ENCODE measurements at places on chromosomes 16 and 17. TPM values are rescaled to one million over a fixed set of nuclear protein-coding genes. Genes with fewer than 3 reads are reported as not detected.

DNA sequence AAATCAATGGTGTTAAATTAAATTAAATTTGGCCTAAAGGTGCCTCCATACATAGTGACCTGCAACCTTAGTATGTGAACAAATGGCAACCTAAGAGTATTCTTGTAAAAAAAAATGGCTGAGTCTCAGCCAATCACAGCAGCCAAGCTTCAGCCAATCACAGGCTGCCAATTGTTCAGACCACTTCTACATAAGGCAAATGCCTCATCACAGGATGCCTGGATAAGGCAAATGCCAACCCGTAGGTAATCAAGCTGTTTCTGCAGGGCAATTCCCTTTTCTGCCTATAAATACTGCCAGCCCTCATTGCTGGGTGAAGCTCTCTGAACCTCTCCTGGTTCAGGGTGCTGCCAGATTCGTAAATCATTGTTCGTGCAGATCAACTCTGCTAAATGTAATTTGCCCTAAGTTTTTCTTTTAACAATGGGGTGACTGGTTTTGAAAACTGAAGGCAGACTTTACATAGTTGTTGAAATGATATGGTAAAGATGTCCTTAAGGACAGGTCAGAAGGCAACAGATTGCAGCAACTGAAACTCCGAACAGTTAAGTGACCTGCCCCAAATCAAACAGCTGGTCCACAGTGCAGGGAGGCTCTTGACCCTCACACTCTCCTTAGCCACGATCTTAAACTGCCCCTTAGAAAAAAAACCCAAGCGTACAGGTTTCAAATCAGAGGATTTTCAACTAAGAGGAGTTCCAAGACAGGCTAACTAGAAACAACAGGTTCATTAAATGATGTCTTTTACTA is 50.3 kb downstream of the N4BP1 start:
- DNase-seq, result no peak

- no peak for DNase-seq
These were observed 5.5 kb downstream of the BIRC5 start for GRCh38 chr17:78219396-78220150.

MT1A gene
- 14.2 TPM for polyA plus RNA-seq

DNA sequence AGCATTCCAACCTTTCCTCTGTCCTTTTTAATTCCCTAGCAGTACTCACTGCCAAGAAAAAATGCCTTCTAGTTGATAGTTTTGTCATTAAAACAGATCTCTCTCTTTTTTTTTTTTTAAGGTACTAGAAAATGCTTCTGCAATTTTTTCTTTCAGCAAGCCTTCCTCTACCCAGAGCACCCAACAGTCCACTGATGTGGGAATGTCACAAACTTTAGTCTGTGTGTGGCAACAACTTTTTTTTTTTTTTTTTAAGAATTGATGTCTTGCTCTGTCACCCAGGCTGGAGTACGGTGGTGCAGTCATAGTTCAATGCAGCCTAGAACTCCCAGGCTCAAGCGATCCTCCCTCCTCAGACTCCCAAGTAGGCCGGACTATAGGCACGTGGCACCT is 34.7 kb downstream of the CDRT15 start:
- DNase-seq, result no peak

- peak; percentile 94 for DNase-seq
These were observed at the start of gene TSPOAP1 for GRCh38 chr17:58328195-58329034. Gene TSPOAP1, minus strand, starts transcription at chr17:58328795. Its CDS starts 875 bp downstream, at chr17:58327920.

KLHL11 gene
- 0.20 TPM for polyA plus RNA-seq

DNA sequence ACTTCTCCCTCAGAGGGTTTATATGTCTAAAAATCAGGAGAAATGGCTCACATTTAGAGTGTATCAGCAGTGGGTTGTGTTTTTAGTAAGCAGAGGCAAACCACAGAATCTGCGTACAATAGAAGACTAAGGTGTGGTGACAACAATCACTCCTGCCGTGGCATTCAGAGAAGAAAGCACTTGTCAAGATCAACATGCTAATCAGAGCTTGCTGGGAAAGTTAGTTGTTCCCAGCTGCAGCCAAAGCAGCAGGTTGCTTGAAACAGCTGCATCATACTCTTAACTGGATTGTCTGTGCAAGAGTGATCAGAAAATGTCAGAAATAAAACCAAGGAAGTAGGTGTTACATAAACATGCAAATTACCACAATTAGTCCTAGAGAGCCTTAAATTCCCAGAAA is 616.4 kb downstream of the CDH8 start:
- DNase-seq, result no peak

FOXL1 gene
- polyA plus RNA-seq, result 0.29 TPM

ZNF423 gene
- 0.67 TPM for polyA plus RNA-seq

KRTAP4-1 gene
- not detected for polyA plus RNA-seq

PHOSPHO1 gene
- 0.96 TPM for polyA plus RNA-seq

DNA sequence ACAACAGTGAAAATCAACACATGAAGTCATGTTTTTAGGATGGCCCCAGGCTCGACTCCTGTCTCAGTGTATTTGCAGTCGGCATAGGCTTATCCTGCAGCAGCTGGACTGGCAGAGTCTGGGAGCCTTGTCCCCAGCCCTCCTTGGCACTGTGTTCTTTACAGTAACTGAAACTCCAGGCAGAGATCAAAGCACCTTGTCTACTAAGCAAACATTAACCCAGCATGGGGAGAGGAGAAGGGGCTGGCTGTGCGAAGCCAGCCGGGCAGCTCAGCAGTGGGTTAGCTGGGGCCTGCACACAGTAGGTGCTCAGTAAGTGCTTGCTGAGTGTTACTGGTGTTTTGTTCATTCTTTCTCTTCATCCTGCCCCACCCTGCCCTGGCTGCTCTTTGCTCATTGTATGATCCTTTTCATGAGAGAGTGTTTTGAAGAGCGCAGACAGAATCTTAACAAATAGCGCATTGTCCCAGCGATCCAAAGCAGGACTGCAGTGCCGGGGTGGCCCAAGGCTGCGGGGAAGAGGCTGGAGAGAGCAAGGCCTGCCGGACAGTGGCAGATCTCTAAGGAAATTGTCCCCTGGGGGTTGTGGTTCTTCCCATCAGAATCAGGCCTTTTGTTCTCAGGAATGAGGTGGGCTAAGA is 23.5 kb upstream of the ITGB4 start:
- no peak for DNase-seq

GRCh38 chr17:20170085-20170484 is 160.9 kb downstream of the SPECC1 start:
- DNase-seq, result no peak

VEZF1 gene
- polyA plus RNA-seq, result 10.0 TPM

DNA sequence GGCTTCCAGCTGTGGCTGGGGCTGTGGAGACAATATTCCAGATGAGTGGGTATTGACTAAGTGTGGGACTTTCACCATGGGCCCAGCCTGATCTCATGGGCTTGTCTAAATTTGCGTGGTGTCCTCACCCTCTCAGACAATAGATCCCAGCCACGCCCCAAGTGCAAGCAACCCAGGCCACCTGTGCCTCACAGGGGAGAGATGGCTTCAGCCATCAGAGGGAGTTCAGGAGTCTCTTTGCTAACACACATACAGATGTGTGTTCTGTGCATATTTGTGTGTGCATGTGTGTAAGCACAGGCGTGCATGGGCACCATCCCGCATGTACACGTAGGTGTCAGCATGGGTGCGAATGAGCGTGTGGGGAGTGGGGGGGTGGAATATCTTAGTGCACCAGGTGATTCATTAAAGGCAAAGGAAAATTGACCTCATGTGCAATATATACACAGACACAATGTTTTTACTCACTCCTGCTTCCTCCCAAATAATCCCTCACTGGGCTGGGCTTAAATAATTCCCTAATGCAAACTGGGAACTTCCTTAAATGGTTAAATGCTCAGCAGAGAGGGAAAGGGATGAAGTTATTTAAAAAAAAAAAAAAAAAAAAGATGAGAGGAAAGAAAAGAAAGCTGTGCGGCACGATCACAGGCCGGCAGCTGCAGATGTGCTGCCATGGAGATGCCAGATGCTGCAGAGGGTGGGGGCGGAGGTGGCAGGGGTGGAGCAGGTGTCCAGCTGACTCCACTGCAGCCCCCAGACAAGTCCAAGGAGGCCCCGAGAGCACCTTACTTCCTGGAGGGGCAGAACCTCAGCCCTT is 24.0 kb upstream of the CDC42EP4 start:
- DNase-seq, result no peak

- DNase-seq, result no peak
These were observed 43.6 kb downstream of the NFATC3 start for GRCh38 chr16:68128577-68129305.

- peak; percentile 17 for DNase-seq
These were observed 4.4 kb upstream of the CBFB start for GRCh38 chr16:67024384-67025209.

MILR1 gene
- 26.3 TPM for polyA plus RNA-seq

DNA sequence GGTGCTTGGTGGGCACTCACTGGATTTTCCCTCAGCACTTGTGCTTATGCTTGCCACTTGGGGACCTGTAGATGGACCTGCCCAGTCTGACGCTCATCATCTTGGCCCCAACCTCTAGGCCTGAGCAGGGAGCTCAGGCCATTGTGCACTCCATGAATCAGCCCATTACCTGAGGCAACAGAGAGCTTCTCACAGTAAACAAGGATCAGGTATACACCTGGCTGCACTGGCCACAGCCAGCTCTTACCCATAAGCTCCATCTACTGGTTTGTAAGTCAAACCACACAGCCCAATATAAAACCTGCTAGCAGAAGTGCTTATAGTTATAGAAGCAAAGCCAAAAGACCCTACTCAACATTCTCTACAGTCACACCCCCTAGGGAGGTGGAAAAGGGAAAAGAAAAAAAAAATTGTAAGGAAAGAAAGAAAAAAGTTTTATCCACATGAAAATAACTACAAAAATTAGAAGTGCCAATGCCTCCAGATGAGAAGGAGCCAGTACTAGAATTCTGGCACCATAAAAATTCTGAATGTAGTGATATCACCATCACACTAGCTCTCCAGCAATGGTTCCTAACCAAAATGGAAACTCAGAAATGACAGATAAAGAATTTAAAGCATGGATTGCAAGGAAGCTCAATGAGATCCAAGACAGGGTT is 87.8 kb upstream of the CDH5 start:
- DNase-seq, result no peak

DNA sequence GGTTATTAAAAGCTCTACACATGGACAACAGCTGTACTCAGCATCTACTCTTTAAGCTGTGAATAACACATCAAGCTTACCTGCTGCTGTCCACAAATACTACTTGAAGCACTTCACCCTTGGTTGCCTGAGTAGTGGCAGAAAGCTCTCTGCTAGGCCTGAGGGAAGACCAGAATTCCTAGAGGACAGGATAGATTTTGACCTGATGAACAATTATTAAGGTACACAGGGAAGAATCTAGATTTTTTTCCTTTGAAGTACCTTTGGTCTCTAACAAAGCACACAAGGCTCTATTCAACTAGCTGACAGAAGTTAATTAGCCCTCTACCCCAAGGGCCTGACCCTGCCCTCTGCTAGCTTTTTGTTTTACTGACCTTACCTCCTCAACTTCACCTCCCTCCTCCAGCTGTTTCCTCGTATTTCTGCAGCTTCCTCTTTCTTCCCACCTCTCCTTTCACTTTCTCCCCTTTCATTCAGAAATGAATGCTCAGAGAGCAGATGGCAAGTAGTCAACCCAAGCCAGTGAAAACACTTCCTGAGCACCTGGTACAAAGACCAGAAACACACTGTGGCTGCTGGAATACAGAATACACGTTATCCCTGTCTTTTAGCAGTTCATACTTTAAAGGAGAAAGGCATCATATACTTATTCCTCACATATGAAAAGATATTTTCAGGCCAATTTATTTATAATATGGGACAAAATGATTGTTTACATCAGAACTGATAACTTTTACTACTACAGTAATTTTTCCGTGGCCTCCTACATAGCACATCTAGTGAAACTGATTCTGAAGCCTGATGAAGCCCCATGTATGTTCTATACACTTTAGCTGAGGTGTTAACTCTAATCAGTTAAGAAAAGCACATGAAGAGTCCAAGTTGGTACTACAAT is 5.7 kb upstream of the VEZF1 start:
- no peak for DNase-seq

GRCh38 chr16:54928411-54929089 is 2.1 kb upstream of the IRX5 start:
- peak; percentile 89 for DNase-seq

- DNase-seq, result peak; percentile 54
These were observed 27.8 kb downstream of the NAGPA start for GRCh38 chr16:5005916-5006315.

DNA sequence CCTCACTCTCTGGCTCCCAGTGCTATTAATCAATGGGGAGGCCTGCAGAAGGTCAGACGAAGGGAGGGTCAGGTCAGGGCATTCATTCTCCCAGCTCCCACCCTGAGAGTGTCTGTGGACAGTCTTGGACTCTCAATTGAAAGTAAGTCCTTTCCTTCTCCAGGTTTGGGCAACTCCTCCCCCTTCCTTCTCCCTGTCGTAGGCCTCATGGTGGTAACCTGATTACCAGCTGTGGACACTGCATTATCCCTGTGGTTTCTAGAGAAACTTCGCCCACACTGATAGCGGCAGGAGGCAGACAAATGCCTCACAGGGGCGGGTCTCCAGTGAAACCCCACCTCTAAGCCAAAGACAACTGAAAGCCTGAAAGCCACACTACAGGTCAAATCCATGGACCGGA is 57.7 kb upstream of the SLC25A19 start:
- no peak for DNase-seq

GRCh38 chr17:36529121-36529520 is 5.5 kb downstream of the MYO19 start:
- no peak for DNase-seq

SLC38A10 gene
- 54.9 TPM for polyA plus RNA-seq

KRTAP9-2 gene
- not detected for polyA plus RNA-seq

- no peak for DNase-seq
These were observed 26.2 kb downstream of the C16orf78 start for GRCh38 chr16:49399594-49400364.

CBX2 gene
- polyA plus RNA-seq, result 1.4 TPM

DNA sequence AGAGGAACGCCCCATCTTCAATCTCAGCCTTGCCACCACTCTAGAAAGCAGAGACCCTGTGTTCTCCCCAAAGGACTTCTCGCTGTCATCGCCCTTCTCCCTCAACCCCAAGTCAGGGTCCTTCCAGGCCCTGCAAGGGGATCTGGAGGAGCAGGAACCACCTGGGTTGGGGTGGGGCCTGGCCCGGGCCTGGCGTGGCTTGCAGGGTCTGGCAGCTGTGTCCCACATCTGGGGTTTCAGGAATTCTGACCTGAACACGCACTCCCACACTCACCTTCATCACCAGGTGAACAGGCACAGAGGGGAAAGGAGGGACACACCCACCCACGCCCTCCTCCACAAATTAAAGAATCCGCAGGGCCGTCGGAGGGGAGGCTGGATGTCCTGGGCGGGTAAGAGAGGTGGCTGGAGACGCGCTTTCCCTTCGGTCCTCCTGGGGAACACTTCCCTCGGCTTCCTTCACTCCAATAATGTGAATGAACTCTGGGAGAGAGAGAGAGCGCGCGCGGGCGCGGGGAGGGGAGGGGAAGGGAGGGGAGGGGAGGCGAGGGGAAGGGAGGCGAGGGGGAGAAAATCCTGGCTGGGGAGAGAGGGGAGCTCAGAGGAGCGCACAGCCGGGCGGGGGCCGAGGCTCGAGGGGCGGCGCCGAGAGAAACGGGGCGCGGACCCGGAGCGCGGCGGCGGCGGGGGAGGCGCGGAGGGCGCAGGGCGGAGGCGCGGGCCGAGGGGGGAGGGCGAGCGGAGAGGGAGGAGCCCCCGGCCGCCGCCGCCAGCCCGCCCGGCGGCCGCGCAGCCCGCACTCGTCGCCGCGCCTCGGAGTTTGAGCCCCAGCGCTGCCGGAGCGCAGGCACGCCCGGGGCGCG is at the start of gene CACNG4:
CACNG4 (plus strand) TSS at position 799 of the 863 bp plus-strand sequence. CDS start 205 bp downstream, outside the sequence.
- DNase-seq, result no peak
